ENCODE measurements at places on chromosomes 16 and 17.

- DNase-seq = no peak
Measured at GRCh38 chr17:29620779-29621500, 1.8 kb downstream of the CORO6 start.

- no peak for DNase-seq
Measured at GRCh38 chr16:75703306-75703705, 2.0 kb upstream of the DUXB start.

DNA sequence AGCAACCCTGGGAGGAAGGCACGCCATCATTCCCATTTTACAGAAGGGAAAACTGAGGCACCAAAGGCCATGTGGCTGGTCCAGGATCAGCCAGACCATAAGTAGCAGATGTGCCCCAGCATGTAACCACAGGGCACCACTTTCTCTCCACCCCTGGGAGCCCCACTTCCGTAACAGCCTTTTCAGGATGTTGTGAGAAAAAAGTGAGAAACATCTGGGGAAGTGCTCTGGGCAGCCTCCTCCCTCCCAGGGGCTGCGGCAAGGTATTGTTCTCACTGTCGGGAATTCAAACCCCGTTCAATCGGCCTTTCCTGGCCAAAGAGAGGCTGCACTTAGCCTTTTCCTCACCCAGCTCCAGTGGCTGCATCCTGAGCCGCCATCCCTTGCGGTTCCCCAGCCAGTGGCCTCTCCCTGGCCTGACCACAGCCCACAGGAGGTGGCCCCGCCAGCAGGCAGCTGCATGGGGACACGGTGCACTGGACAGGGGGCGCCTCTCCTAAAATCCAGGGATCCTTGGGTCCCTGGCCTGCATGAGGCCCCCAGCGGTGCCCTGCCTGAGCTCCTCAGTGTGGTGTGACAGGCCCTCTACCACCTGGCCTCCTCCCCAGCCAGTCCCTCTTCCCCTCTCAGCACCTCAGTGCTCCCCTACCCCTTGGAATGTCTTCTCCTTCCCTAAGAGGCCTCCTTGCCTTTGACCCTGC lies 5.7 kb upstream of the CDH5 start:
- DNase-seq = no peak

GRCh38 chr17:40074871-40075200 lies 12.1 kb downstream of the THRA start:
- no peak for DNase-seq

GRCh38 chr16:57824888-57825287 lies 22.6 kb upstream of the KIFC3 start:
- DNase-seq = no peak

DNA sequence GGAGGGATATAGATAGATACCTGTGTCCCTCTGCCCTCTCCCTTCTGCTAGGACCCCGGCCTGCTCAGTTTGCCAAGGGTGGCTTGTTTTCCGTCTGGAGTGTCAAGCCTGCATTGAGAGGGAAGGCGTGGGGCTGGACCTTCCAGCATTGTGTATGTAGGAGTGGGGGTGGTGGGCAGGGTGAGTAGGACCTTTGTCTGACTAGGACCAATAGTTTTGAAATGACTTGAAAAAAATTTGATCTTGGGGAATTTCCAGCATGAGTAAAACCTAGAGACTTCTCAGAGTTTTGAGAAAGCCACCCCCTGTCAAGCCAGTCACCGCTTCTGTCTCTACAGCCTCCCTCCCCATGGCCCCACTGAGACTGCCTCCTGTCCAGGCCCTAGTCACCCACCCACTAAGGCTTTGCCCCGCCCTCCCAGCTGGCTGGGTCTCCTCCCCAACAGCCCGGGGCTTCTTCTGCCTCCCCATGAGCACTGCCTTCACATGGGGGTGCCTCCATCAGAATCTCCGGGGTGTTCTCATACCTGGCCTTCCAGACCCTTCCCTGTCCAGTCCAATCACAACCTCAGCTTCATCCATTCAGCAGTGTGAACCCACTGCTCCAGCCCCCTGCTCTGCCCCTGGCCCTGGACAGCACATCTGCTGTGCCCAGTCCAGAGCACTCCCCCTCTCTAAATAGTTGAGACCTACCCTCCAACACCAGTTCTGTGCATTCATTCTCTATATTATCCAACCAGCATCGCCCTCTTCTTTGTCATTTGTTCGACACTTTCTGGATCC lies 207.0 kb downstream of the MSI2 start:
- peak; percentile 61 for DNase-seq

GRCh38 chr17:699345-699744 lies 15.3 kb downstream of the VPS53 start:
- DNase-seq = no peak

GRCh38 chr16:2933136-2933535 lies 21.4 kb downstream of the FLYWCH1 start:
- no peak for DNase-seq

- DNase-seq = peak; percentile 84
Measured at GRCh38 chr17:44210342-44211192, 8.9 kb downstream of the UBTF start.

GRCh38 chr17:80582165-80582564 lies 37.5 kb downstream of the RPTOR start:
- no peak for DNase-seq

GRCh38 chr16:83059237-83059636 lies 432.5 kb downstream of the CDH13 start:
- DNase-seq = no peak

GRCh38 chr16:75078886-75079285 lies 37.7 kb downstream of the LDHD start:
- no peak for DNase-seq

GRCh38 chr16:87407511-87408112 lies 15.5 kb downstream of the MAP1LC3B start:
- DNase-seq = no peak

DNA sequence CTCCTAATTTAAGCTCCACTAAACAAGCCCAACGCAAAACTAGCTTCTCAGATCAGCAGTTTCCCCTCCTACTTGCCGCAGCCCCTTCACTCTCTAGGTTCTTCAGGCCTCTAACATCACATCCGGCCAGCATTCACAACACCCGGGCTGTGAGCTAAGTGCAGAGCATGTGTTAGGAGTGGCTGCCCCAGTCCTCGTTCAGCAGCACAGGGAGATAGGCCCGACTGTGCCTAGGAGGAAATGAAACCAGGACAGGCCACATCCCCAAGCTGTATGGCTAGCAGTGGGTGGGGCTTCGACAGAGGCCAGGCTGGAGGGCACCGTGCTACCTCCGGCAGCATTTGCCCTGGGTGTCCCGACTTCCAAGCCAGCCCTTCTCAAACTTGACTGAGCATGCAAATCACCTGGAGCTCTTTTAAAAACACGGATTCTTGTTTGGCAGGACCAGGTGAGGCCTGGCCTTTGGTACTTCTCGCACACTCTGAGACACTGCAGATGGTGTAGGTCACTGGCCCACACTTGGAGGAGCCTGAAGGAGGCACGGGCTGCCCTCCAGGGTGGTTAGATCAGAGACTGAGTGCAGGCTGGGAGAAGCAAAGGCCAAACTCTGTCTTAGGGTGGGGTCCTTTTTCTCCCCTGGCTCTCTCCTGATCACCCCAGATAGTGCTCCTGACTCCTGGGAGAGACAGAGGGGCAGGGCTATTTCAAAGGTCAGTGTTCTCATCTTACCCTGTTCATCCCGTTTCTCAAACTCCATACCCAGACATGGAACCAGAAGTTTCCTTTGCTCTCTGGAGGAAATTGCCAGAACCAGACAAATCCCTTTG lies 202.0 kb downstream of the C16orf78 start:
- no peak for DNase-seq

GRCh38 chr16:26856791-26857190 lies 209.9 kb upstream of the C16orf82 start:
- DNase-seq = no peak
